Sigmoid colon (tissue), 7 donors: ENCODE measurements at places on chromosomes 16 and 17. TPM values are rescaled to one million over a fixed set of nuclear protein-coding genes. Genes with fewer than 3 reads are reported as not detected.

- no peak for DNase-seq
These were observed 32.5 kb upstream of the PLCG2 start for GRCh38 chr16:81746566-81746965.

- no peak for DNase-seq
These were observed 96.9 kb downstream of the SKAP1 start for GRCh38 chr17:48333034-48333530.

DNA sequence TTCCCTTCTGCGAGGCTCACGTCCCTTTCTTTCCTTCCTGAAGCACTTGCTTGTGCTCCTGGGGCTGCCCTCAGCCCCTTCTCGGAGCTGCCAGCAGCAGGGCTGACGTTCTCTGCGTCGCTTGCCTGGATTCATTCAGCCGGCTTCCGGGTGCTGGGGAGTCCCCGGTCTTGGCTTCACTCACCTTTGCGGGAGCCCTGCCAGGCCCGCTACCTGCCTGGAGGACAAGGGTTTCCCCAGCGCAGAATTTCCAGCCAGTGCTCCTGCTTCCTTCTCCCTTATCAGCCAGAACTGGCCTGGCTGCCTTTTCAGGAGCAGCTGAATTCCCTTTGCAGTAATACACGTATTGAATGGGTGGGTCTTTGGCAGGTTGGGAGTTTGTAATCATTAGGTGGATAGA lies 22.1 kb upstream of the IL17C start:
- DNase-seq: no peak

DNA sequence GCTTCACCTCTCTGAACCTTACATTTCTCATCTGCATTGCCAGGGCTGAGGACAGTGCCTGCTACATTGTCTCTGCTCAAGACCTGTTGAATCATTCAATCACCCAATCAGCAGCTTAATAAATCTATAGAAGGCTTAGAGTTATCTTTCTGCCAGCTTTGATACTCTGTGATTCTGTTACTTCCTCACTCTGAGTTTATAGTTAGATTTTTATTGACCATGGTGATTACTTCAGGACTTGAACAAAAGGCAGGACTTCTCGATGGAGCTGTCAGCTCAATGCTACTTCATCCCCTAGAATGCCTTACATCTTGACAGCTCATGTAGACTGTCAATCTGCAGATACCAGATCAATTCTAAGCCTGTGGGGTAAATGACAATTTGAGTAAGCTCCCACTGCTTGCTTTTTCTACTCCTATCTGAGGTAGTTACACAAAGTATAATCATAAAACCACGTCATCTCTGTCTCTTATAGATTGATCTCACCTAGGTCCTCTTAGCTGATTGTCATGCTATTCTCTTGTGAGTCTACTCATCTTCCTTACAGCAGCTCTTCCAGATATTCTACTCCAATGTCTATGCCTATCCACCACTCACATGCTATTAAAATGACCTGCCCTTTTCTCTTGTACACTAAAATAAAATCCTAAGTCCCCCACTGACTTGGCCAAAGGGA lies 318.3 kb upstream of the CA10 start:
- DNase-seq: no peak

DNA sequence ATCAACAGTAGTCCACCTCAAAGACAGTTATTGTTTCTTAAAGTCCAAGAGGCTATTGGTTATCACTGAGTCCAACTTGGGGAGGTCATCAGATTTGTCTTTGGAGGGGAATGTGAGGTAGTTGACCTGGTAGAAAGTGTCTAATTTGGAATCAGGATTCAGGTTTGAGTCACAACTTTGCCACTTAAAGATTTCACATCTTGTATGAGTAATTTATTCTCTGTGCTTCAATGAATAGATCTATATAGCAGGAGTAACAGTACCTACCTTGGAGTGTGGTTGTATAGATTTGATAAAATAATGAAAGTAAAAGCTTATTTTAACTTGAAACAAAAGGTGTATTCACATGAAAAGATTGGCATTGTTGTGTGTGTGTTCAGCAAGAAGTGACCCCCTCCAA lies 119.3 kb upstream of the TBX2 start:
- no peak for DNase-seq

DNA sequence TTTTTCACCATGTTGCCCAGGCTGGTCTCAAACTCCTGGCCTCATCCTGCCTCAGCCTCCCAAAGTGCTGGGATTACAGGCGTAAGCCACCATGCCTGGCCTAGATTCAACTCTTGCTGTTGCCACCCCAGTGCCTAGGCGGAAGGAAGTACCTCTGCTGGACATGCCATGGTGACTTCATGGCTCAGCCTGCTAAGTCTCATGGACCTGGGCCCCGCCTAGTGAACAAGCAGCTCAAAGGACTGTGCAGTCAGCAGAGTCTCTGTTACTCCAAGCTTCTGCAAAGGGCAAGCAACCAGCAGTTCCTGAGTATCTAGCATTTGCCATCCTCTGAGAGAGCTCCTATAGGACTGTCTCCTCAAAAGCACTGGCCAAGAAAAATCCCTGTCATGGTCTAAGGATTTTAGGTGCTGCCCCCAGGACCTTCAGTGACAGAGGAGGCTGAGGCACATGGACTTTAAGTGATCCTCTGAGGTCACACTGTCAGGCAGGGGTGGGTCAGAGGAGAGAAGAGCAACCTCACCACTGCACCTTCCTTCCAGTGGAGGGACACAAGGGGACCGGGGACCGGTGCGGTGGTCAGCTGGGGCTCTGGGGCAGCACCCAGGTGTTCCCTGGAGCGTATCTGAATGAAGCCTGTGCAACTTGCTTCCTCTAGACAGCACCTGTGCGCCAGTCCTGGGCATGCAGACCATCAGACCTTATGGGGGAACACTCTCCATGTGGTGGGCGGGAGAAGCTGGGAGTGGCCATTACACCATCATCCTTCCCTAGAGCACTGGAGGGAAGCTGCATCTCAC lies 71.3 kb downstream of the IL21R start:
- DNase-seq: no peak

DNA sequence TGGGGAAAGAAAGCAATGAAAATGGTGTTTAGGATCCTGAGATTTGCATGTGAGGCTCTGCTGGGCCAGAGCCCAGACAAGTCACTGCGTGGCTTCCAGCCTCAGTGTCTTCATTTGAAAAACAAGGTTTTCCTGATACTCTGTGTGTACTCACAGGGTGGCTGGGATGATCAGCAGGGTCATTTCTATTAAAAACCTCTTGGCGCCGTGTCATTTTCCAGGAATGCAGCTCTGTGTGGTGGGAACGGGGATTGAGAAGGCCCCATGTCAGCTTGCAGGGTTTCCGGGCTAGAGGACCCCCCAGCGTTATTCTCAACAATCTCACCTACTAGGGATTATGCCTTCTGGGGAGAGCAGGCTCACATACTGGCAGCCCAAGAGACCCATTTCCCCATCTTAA lies 73.5 kb downstream of the FOXL1 start:
- DNase-seq: no peak

RPRML gene
- not detected for total RNA-seq

CFAP97D1 gene
- not detected for total RNA-seq

DNA sequence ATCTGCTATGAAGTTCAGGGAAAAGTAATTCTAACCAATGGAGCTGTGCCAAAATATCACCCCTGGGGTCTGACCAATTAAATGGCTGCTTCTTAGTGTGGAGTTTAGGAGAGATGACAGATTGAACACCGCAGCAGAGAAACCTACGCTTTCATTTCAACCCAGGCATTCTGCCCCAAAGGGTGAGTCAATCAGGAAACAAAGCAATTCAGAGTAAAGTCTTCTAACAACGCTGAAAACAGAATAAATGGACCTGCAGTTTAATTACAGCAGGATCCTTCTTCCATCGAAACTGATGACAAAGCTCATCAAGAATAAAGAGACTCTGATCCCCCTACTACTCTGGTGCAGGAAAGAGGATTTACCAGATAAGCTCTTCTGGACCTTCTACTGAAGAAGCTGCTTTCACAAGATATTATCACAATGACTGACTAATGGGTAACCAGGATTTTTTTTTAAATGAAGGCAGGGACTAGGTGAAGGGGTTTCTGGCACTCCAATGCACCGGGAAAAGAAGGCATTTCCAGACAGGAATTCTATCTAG lies 16.7 kb downstream of the RFFL start:
- no peak for DNase-seq

GPR179 gene
- under 0.01 TPM for total RNA-seq

- DNase-seq: no peak
These were observed 20.7 kb downstream of the SLC47A1 start for GRCh38 chr17:19554393-19554792.

DNA sequence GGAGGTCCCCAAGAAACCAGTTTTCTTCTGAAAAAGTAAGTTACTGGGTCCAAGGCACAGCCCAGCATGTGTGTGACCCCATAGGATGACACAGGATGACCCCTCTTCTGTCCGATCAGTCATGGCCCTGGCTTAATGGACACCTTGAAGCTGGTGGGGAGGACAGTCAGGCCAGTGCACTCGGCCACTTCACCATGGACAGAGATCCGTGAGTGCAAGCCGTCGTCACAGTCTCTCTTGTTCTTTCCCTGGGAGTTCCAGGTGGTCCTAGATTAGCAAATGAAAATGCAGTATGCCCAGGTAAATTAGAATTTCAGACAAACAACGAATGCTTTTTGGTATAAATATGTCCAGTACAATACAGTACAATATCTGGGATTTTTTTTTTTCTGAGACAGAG lies 1.4 kb upstream of the RNF222 start:
- DNase-seq: no peak

DNA sequence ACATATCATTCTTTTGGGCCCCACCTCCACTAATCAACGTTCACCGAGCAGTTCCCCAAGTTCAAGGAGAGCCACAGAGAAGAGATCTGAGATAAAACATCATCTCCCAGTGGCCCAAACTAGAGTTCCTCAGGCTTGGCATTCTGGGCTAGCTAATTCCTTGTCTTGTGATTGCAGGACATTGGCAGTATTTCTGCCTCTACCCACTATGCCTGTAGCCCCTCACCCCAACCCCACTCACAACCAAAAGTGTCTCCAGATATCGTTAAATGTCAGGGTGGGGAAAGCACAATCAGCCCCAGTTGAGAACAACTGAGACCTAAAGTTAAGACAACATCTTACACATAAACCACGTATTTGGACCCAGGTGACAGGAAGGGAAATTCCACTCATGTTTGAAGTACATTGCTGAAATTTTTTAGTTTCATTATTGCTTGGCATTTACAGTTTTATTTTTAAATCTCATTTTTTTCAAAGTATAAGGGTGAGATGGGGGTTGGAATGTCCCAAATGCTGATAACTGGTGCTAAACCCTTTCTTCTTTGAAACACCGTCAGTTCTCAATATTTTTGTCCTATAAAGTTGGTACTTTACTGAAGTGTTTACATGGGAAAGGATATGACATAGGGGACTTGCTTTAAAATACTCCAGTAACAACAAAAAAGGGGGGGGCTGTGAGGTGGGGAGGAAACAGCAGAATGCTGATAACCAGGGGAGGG lies 13.6 kb downstream of the ZC3H7A start:
- no peak for DNase-seq

- no peak for DNase-seq
These were observed 8.2 kb downstream of the CRAMP1 start for GRCh38 chr16:1620391-1620790.

CASKIN1 gene
- total RNA-seq: 0.36 TPM

GRAP gene
- 2.8 TPM for total RNA-seq

- DNase-seq: no peak
These were observed 247.1 kb downstream of the UTP18 start for GRCh38 chr17:51507444-51507843.

GRCh38 chr16:69644790-69645189 lies 79.0 kb downstream of the NFAT5 start:
- DNase-seq: no peak

GRCh38 chr17:4297351-4297750 lies 33.6 kb upstream of the ANKFY1 start:
- no peak for DNase-seq

DNA sequence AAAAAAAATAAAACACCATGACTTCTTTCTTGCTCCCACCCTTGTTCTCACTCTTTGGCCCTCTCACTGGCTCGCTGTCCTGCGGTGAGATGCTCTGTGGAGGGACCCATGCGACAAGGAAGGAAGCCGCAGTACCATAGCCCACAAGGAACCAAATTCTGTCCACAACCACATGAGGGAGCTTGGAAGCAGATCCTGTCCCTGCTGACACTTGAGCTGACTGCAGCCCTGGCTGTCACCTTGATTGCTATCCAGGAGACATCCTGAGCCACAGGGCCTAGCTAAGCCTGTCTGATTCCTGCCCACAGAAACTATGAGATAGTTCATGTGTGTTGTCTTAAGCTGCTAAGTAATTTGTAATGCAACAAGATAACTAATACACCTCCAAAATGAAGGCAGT lies 4.8 kb upstream of the MT2A start:
- DNase-seq: no peak

LDHD gene
- 7.1 TPM for total RNA-seq

GRCh38 chr17:47815106-47815918 lies 6.3 kb downstream of the OSBPL7 start:
- no peak for DNase-seq

- DNase-seq: no peak
These were observed 830 bp downstream of the SPACA3 start for GRCh38 chr17:32992321-32993033.

- DNase-seq: no peak
These were observed 85.6 kb upstream of the NOL11 start for GRCh38 chr17:67632141-67632540.

DNA sequence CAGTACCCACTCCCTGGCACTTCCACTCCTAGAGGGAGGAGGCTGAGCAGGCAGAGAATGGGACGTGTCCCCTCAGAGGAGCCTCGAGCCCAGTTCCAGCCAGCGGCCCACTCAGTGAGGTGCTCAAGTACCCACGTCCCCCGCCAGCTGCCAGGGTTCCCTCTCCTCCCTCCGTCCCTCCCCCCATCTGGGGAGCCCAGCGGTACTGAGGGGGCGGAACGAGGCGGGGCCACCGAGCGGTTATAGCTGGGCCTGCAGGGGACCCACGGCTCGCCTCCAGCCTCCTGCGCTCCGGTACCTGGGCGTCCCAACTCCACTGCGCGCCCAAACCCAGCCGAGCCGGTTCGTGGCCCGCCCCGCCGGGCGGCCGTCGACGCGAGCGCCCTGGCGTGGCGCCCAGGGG lies at the start of gene NPW:
NPW (plus strand) TSS at position 268 of the 403 bp plus-strand sequence.
- no peak for DNase-seq

PRR35 gene
- total RNA-seq: not detected

SLC52A1 gene
- not detected for total RNA-seq

GRCh38 chr16:65312795-65313194 lies 190.9 kb upstream of the CDH11 start:
- no peak for DNase-seq
